A549 treated with RU486 at 1 μM for 4 hours (cell line): ENCODE measurements at places on chromosomes 2 and 18. TPM values are rescaled to one million over a fixed set of nuclear protein-coding genes. Genes with fewer than 3 reads are reported as not detected.

The KCNG2 gene
- not detected in 5 replicates for total RNA-seq

The ICOS gene
- total RNA-seq, result not detected in 5 replicates

The GORASP2 gene
- total RNA-seq, result 91.3 to 115 TPM (median 94.8 TPM) in 5 replicates

The COL6A3 gene
- total RNA-seq, result 0.03 to 0.18 TPM (median 0.09 TPM) in 5 replicates

The TIA1 gene
- total RNA-seq, result 46.1 to 54.8 TPM (median 48.1 TPM) in 5 replicates
